ENCODE measurements at places on chromosomes 12 and 14.

DNA sequence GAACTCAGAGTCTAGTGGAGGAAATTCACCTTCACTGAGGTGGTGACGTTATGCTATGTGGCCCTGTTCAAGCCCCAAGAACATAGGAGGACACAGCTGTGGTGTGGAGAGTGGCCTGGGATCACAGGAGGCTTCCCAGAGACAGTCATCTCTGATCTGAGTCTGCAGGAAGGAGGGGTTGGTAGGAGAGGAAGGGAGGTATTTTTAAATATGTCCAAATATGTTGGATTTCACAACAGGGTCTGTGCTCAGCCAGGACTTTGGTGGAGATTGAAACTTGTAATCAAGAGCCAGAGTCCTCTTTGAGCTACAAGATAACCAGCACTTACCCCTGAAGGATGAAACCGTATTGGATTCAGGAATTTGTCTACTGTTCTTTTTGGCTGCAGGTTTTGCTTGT lies 26.4 kb upstream of the MED13L start:
- no peak for DNase-seq

DNA sequence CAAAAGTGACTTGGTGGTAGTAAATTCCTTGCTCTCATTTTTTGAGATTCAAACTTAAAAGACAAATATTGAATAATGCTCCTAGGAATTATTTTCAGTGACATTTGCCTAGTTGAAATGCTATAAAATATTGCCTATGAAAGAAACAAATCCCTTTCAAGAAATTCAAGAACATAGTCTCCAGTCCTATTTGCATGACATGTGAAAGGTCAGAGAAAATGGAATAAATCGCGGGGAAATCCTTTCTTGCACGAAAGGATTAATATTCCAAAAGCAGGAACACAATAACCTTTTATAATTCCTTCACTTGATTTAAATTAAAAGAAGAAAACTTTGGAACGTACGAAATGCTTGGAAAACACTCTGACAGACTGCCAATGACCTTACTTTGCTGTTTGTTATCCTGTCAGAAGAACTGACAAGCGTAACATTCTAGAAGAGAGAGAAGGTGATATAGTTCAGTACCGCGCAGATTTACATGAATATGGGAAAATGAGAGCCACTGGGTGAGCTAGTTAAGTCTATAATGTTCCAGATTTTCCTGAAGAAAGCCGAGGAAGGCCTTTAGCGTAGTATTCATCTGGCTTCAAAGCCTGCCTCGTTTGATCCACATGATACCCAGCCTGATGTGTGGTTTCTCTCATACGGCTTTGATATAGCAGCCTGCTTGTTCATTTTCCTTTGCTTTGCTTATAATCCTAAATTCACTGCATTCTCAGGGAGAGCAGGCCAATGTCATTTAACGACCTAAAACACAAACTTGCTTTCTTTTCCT lies 103.0 kb downstream of the PRIMA1 start:
- no peak for DNase-seq

DNA sequence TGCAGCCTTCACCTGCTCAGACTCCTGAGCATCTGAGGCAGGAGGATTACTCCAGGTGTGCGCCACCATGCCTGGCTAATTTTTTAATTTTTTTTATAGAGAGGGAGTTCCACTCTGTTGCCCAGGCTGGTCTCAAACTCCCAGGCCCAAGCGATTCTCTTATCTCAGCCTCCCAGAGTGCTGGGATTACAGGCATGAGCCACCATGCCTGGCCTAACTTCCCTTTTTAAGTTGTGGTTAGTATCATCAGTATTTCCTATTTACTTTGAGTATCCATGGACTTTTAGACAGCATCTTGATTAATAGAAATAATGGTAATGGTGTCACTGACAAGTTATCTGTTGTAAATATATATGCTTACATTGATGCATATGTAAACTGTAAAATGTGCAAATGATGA lies 116.9 kb downstream of the FGD4 start:
- DNase-seq: no peak

GRCh38 chr12:62519043-62519442 lies 52.4 kb downstream of the MON2 start:
- DNase-seq: no peak

DNA sequence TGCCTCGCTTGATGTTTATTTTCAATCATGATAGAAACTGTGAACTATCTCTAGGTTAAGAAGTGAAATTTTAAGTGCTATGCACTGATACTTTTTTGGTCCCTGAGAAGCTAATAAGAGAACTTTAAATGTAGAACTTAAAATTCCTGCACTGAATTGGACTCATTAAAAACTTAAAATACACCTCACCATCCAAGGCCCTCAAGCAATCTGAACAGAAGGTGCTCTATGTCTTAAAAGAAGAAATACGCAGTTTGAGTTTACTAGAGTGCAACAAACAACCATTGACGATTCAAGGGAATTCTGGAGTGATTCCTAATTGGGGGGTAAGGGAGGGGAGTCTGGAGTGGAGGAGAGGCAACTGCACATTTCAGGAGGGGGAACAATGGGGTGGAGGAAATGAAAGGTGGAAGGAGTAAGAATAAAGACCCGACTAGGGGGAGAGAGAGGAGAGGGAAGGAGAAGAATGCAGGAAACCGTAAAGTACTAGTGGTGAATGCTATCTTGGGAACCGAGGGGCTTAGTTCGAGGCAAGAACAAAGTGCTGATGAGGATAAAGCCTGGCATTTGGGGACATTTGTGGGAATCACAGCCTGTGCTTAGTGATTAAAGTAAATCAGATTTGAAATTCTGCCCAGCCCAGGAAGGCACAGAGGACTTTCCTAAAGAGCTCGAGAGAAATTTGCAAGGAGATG lies 389.7 kb downstream of the AACS start:
- DNase-seq: no peak

- DNase-seq: no peak
Measured at GRCh38 chr14:21096438-21096837, 2.0 kb downstream of the ZNF219 start.

DNA sequence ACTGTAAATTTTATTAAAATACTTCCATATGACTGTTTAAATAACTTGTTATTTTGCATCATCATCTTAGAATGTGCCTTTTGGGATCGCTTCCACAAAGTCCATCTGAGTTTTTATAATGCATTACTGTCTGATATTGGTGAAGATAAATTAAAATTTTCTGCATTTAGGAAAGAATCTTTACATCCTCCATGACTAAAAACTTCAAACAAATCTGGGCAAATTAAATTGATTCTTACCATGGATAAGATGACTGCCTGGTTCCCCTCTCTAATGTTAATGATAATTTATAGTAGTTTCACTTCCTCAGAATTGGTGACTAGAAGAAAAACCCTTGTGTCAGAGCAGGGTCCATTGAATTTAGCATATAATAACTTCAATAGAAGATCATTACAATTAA lies 94.7 kb upstream of the SLC38A4 start:
- DNase-seq: no peak

GRCh38 chr12:66947119-66947518 lies 268.2 kb upstream of the GRIP1 start:
- DNase-seq: no peak

DNA sequence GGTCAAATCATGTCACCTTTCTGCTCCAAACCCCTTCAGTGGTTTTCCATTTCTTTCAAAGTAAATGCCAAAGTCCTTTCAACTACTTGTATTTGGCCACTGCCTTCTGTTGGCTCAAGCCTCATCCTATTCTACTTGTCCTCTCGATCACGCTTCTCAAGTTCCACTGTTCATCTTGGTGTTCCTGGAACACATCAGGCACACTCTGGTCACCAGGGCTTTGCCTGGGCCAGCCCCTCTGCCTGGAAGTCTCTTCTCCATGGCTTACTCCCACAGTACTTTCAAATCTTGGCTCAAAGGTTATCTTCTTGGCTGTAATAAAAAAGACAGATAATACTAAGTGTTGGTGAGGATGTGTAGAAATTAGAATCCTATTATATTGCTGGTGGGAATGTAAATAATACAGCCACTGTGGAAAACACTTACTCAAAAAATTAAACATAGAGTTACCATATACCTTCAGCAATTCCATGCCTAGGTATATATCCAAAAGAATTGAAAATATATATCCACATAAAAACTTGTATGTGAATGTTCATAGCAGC lies 17.3 kb upstream of the PPFIBP1 start:
- DNase-seq: no peak

- DNase-seq: no peak
Measured at GRCh38 chr14:99412117-99413061, 68.3 kb downstream of the SETD3 start.

DNA sequence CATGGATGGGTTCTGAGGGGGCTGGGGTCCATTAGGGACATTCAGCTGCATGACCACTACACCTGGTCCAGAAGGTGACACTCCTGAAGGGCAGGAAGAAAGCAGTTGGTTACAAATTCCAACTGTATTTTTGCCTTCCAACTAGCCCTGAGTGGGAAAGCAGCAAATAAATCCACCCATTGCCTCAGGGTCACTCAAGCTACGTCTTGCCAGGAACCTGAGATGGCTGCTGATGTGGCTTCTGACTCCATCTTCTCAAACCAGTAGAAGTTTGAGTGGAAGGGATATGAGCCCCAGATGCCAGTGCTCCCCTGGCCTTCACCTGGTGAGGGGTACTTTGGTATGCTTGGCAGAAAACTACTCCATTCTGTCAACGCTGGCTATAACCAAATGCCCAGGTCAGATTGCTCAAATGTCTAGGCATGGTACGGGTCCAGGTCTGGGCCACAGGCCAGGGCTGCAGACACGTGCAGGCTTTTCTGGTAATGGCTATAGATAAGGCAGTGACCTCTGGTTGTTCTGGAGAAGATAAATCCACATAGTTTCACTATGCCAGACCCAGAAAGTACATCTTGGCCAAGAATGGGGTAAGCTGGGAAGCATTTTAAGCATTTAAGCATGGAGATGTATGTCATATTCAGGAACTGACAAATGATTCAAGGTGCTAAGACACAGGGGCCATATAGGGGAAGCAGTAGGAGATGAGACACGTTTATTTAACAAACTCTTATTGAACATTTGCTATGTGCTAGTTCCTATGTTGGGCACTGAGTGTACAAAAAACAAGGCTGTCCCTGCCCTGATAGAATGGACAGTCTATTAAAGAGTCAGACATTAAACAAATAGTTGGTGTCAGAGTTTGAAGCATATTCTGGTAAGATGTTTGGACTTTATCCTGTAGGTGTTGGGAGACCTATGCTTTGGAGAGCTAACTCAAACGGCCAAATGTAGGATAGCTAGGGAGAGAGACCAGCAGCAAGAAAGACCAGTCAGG lies 8.3 kb upstream of the STAC3 start:
- DNase-seq: no peak

- DNase-seq: no peak
Measured at GRCh38 chr12:29104516-29104915, 44.6 kb upstream of the FAR2 start.

- DNase-seq: no peak
Measured at GRCh38 chr14:57482120-57482519, 11.5 kb downstream of the CCDC198 start.

GRCh38 chr14:51780741-51781140 lies 79.7 kb upstream of the GNG2 start:
- DNase-seq: no peak

DNA sequence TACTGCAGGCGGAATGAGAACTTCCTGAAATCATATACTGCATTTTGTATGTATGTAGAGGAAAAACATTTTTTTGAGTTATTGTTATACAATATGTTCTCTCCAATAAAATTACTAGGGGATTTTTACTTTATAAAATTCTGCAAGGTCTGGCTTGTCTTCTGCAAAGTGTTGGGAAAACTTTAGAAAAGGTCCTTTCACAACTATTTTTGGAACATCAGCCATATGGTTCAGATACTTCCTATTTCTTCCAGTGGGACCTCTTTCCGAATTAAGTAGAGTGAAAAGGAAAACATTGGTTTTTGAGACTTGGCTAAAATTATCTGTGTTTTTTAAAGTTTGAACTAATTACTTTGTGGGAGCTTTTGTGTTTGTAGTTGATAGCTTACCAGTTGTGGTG lies 52.7 kb downstream of the DAAM1 start:
- no peak for DNase-seq

GRCh38 chr14:61581955-61582615 lies 113.2 kb upstream of the HIF1A start:
- no peak for DNase-seq

DNA sequence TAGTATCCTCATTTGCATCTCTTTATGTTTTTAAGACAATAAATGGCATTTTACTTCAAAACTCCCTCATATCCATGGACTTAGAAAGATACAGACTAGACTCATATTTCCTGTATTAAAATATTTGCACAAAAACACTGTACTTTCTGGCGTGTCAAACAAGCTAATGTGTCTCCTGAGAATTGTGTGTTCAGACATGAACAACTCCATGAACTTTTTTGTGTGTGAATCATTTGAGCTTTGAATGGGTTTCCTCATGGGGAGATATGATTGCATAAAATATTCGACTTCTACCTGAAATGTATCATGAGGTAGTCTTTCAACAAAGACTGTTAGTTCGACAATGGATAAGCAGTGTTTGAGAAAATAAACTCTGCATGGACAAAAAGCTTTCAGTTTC lies 58.8 kb downstream of the TMEM30B start:
- no peak for DNase-seq

GRCh38 chr12:40733871-40734270 lies 41.6 kb downstream of the CNTN1 start:
- no peak for DNase-seq

DNA sequence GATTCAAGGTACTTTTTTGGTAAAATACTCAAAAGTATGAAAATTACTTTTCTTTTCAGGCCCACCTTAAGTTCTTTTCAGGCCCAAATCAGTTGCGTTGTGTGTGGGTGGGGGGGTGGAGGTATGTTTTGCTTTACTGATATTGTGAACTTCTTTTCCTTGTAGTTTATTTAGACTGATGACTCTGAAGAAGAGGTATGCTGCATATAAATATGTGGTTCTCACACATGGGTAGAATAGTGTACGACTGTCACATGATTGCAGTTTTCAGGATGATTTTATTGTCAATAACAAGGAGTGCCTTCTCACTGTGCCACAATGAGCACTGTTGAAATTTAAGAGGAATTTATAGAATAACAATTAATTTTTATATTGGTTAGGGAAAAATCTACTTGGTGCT lies 166.6 kb upstream of the ATP2B1 start:
- DNase-seq: no peak

GRCh38 chr12:53048033-53048779 lies 1.7 kb upstream of the TNS2 start:
- DNase-seq: no peak

- DNase-seq: no peak
Measured at GRCh38 chr14:25574628-25575325, 524.8 kb upstream of the STXBP6 start.

DNA sequence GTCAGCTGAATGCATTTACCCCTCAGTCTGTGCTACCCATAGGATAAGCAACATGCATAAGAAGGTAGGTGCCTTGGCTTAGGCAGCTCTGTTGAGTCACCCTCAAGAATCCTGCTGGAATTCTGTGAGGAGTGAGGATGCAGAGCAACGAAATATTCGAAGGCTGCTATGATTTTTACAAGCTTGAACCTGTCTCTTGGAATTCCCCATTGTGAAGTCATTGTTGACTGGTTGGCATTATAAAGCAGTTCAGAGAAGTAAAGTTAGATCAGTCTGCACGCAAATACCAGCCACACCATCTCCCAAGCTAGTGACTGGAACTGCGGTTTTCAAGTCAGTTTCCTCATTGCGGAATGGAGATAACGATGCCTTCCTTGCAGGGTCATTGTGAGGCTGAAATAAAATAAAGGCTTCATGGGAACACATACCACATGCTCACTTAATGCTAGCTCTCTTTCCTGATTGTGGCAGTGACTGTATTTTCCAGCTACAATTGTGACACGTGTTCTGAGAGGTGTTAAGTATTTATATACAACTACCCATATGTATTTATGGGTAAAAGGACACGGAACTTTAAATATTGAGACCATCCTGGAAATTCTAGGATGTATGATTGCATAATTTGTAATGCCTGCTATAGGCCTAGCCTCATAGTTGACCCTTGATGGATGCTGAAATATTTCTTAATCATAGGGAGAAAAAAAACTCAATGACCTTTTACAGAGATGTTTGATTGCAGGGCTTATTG lies 96.7 kb downstream of the ETV6 start:
- DNase-seq: no peak

Measured in activated naive CD4-positive, alpha-beta T cell treated with anti-CD3 and anti-CD28 coated beads, Interleukin-2, amount 10 ng/mL, durations not matched to agents 7 days and 5 days (primary cell).